ENCODE measurements at places on chromosomes 11 and 22.

GRCh38 chr22:17137170-17137569 lies 16.0 kb upstream of the TMEM121B start:
- DNase-seq, result no peak

GRCh38 chr11:123166071-123166559 lies 28.9 kb downstream of the CLMP start:
- no peak for DNase-seq

DNA sequence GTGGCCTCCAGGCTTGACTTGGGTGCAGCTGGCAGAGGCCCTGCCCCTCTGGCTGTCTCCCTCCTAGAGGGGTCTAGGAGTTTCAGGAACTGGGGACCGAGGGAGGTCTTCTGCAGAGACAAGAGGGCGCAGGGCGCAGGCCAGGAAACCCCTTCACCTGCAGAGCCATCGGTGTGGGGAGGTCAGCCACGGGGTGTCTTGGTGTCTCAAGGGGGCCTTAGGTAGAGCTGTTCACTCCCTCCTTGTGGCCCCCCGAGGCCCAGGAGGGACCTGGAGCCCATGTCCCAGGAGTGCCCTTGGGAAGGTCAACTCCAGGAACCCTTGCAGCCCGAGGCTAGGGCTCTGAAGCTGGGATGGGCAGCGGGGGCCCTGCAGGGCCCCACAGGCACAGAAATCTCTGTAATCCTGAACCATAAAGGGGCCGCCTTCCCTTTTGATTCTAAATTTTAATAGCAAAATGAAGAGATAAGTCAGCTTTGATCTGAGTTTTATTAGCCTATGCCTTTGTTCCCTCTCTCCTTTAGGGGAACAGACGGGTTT lies 31.4 kb upstream of the TH start:
- DNase-seq, result no peak

DNA sequence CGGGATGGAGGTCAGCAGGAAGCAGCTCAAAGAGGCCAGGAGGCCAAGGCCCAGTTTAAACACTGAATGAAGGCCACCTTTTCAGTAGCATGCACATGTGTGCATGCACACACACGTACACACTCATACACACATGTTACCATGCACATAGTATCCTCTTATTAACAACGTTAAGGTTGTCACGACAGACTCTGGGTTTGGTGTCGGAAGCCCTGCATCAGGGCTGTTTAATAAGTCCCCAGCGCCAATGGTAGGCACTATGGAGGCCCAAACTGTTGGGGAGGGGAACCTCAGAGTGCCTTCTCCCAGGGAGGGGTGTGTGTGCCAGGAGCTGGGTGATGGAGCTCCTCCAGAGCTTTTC lies 39.5 kb upstream of the ADA2 start:
- DNase-seq, result no peak

GRCh38 chr11:486189-486588 lies 20.9 kb downstream of the RNH1 start:
- DNase-seq, result no peak

DNA sequence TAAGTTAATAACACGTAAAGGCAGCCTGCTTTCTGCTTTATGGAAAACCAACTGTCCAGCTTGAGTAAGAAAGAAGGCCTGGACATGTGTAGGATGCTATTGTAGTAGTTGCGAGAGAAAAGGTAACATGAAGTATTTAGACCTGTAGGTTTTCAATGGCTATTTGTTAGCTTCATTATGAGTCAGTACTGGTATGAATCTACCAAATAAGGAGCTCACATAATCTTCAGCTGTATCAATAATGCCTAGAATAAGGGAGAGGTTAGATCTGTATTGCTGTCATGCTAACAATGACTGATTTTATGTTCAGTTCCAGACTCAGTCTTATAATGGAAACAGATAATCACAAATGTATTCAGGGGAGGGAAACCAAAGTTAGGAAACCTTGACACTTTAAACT lies 550.3 kb downstream of the CNTN5 start:
- no peak for DNase-seq

DNA sequence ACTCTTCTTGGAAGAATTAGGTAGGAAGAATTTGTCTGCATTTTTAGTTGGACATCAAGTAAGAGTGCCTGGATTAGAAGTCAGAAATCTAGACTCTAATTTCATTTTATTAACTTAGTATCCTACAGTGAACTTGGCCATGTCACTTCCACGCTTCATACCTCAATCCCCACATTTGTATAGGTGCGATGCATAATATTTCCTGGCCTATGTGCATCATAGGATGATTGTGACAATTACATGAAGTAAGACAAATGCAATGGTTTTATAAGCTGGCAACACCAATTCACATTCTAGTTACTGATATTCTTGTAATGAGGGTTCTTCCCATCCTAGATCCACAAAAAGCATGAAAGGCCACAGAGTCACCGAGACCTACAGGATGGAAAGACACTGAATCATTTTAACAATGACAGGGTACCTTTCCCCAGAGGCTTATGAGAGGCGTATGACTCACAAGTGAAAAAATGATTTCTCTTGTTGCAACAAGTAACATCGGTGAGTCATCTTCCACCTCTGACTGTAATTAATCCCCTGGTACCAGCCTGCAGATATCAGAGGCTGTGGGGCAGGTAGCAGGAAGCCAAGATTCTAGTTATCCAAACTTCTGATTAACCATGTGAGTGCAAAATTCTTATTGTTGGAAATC lies 56.0 kb upstream of the OR5AK2 start:
- no peak for DNase-seq

DNA sequence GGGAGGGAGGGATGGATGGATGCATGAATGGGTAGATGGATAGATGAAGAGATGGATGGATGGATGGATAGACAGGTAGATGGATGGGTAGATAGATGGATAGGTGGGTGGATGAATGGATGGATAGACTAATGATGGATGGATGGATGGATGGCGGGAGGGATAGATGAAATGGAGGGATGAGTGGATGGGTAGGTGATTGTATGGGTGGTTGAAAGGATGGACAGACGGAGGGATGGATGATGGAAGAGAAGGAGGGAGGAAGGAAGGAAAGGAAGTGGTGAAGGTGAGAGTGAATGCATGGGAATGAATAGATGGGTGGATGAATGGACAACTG lies 3.7 kb upstream of the TNNT3 start:
- no peak for DNase-seq

GRCh38 chr11:24234822-24235508 lies 261.9 kb upstream of the LUZP2 start:
- DNase-seq, result no peak

DNA sequence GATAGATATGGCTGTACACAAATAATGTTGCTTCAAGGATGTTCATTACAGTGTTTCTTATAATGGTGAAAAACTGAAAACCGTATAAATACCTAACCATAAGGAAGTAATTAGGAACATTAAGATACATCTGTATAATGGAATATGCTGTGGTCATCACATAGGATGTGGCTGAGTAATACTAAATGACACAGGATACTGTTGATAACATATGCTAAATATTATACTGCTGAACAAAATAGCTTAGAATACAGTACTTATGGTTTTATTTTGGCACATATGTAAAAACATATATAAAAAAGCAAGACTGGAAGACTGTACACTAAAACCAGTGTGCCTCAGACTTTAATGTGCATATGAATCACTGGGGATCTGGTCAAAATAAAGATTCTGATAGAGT lies 43.8 kb downstream of the FBXO7 start:
- no peak for DNase-seq

DNA sequence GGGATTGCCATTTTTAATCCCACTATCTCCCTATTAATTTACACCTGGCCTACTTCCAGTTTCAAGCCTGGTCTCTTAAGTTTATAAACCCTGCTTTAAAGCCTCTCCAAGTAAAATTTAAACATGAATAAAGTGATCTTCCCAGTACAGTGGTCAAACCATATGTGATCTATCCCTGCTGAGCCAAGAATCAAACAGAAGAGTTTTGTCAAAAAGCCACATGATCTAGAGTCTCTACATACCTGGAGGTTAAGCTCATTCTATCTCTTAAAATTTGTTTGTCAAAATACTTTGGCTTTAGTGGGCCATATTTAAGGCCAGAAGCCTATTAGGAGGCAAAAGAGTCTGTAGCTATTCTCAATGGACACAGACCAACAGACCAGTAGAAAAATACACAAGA lies 42.9 kb upstream of the DDI1 start:
- DNase-seq, result no peak

DNA sequence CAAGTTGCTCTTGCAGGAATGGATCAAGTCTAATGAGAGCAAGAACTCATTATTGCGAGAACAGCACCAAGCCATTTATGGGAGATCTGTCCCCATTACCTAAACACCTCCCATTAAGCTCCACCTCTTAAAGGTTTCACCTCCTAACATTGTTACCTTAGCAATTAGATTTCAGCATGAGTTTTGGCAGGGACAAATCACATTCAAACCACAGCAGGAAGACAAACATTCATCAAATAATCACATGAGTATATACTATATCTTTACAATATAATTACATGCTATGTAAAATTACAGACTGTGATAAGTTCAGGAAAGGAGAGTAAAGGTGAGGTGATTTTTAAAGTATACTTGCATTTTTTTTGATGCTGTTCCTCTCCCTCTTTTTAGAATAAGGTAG lies 6.6 kb upstream of the TEAD1 start:
- no peak for DNase-seq

- no peak for DNase-seq
Measured at GRCh38 chr11:75233754-75234172, 6.8 kb upstream of the TPBGL start.

GRCh38 chr22:47308886-47309285 lies 546.4 kb downstream of the TBC1D22A start:
- DNase-seq, result no peak

DNA sequence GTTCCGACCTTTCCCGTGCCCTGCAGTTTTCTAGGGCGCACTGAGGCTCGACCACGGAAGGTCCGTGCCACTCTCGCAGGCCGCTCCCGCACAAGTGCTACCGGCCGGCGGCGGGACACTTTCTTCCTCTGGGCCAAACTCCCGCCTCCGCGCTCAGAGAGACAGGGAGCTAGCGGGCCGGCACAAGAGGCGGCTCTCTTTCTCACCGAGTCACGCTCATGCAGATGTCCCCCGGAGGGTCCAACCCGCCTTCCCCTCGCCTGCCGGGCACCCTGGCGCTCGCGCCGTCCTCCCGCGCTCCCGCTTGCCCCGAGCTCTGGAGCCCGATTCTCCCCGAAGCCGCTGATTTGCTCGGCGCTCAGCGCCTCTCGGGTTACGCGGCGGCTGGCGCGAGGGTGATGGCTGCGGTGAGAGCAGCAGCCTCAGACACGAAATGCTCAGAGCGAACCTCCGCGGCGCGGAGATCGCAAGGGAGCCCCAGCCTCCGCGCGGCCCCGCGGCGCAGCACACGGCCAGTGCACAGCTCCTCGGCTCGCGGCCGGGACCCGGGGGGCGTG lies 1.0 kb downstream of the LMO1 start:
- peak; percentile 71 for DNase-seq

- no peak for DNase-seq
Measured at GRCh38 chr11:115693002-115693401, 188.8 kb upstream of the CADM1 start.

DNA sequence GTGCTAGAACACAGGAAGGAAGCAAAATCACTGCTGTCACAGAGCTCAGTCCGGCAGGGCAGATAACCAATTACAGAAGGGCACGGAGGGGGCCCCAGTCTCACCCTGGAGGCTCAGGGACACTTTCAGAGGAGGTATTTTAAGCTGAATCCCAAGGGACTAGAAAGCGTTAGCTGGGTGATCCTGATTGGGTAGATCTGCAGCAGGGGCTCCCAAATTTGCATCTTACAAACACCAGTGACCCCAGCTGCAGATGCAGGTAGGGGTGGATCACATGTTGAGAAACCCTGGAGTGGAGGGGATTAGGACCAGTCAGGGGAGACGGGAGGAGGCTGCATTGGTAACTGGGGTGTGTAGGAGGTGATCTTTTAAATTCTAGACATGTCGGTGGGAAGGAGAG lies 91.4 kb downstream of the CSNK2A3 start:
- no peak for DNase-seq

DNA sequence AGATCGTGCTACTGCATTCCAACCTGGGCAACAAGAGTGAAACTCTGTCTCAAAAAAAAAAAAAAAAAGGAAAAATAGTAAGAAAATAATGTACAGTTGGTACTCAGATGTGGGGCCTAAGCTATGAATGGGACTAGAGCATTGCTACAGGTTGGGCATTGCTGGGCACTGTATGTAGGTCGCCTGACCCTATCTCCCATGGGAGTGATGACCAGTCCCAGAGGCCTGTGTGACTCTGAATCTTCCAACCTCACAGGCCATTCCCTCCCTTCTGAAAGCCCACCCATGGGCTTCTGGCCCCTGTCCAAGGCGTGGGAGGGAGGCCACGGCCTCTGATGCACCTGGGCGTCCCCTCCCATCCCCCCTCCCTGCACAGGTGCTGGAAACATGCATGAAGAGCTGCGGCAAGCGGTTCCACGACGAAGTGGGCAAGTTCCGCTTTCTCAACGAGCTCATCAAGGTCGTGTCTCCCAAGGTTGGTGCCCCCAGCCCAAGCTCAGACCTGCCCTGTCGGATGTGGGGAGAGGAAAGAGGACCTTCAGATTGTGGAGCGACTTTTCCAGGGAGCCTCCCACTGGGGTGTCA lies 9.5 kb downstream of the GGA1 start:
- no peak for DNase-seq

DNA sequence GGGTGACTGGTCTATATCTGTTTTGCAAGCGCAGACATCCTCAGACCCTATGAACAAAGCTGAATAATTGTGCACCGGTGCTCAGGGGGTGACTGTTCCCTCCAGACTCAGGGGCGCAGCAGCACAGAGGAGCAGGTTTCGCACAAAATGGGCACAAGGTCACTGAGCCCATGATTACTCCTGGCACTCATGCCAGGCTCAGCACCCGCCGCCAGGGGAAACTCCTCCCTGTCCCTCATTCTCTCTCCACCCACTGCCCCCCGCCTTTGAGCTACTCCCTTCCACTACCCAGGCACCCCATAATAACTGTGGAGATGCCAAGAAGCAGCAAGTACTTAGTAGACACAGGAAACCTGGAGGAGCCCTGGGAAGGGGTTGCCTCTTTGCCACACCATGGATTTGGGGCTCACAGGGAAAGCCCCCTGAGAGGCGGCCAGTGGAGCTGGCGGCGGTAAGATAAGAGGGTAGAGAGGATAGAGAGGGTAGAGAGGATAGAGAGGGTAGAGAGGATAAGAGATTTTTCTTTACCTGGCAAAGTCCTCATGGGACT lies 198.8 kb downstream of the CTTN start:
- DNase-seq, result no peak

- no peak for DNase-seq
Measured at GRCh38 chr11:114783805-114784204, 105.5 kb downstream of the NXPE2 start.

GRCh38 chr22:19271856-19272535 lies 19.5 kb downstream of the CLTCL1 start:
- no peak for DNase-seq

Measured in NCI-H2107 (cell line).